ENCODE measurements at places on chromosomes 6 and 20.

DNA sequence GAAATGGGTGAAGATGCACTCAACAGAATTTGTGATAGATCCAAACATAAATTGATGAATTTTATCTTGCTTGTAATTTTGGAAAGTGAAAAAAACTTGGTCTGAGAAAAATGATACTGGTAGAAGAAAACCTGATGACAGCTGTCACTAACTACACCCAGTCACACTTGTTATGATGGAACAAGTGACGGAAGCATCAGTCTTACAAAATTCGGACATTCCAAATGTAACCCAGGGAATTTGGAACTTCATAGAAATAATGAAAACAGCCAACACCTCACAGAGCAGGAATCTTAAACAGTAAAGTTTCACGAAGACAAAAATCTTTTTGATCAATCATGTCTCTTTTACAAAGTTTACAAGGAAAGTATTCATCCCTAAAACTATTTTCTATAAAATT, 123.9 kb downstream of the RIN2 start:
- DNase-seq = no peak

- no peak for DNase-seq
Measured at GRCh38 chr6:127255286-127255685, 11.4 kb upstream of the RNF146 start.

- DNase-seq = peak; percentile 58
Measured at GRCh38 chr6:134882426-134883038, 67.4 kb downstream of the ALDH8A1 start.

DNA sequence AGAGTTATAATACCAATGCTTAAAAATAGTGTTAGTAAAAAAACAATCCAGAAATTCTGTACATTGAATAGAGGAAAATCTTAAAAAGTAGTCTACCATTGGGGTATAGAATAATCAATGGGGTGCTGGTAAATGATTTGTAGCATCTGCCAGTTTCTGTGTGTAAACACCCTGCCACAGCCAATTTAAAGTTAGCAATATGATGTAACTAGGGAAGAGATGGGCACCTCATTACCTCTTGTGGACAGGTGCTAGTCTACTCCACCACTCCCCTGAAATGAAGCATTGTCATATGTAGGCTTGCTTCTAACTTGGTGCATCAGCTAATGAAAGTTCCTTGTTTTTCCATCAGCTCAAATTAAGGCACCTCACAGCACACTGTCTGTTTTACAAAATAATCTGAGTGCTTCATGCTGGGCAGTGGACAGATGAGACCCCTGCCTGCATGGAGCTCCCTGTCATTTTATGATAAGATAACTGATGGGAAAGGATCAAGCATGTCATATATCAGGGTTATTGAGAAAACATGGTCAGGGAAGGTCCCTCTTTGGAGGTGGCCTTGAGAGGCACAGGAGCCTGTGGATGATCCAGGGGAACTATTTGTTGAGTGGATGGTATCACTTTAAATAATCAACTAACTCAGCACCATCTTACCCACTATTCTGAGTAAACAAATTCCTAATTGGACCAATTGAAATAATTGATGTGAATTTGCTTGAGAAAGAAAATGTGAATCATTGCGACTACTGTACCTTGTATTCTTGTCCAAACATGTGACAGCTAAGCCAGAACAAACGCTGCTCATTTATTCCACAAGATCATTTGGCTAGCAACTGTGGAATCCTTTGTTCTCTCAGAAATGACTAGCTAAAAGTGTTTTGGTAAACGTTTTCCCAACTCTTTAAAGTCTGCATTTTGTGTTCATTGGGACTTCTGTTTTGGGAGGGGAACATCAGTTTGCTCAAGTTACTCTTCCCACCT, 45.9 kb upstream of the CSE1L start:
- peak; percentile 70 for DNase-seq

- no peak for DNase-seq
Measured at GRCh38 chr6:140058863-140059262, 684.4 kb upstream of the CITED2 start.

- no peak for DNase-seq
Measured at GRCh38 chr6:56947924-56948323, 7.0 kb upstream of the BEND6 start.

DNA sequence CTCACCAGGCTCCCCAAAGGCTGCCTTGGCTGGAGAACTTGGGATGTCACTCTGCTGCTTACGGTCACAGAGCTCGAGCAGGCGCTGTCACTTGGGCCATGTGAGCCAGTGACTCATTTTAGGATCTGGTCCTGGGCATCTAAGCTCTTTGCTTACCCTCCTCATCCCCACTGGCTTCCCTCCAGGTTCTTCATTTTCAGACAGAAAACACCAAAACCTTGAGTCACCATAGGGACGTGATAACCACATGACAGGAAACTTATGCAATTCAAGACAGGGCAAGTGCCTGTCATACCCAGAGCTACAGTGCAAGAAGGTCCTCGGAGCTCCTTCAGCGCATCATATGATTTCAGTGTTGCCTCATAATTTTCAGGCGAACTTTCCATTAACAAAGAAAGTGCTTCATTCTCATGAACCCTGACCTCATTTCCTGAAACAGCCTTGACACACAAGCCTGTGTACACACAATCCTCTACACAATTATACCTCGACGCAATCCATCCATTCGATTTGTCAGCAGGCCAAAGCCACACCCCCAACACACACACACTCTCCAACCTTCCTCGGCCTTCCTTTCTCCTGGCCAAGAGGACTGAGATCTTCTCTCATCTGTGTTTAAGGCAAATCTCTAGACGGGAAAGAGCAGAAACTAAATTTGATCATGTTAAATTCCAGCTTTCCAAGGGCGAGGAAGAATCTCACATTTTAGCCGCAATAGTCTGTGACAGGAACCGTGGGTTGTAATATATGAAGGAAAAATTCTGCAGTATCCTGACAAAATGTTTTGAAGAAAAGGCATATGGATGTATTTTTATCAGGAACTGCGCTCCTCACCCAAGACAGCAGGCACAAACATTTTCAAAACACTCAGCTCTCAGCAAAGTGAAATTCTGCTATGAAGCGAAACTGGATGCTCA, 25.3 kb downstream of the TBC1D7 start:
- no peak for DNase-seq

DNA sequence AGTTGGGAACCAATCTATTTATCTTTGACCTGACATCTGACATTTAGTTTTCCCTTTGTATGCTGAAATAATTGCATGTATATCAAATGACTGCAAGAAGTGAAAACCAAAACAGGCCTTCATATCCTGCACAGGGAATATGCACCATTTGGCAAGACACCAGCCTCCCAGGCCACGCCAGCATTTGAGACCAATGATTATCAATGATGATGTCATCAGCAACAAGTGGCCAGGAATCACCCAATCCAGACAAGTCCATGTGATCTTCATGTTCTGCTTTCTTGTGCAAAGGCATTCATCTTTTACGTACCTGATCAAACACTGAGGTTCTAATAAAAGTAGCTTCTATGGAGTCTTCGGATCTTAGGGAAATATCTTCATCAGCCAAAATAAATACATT, 107.4 kb upstream of the TENT5A start:
- no peak for DNase-seq

DNA sequence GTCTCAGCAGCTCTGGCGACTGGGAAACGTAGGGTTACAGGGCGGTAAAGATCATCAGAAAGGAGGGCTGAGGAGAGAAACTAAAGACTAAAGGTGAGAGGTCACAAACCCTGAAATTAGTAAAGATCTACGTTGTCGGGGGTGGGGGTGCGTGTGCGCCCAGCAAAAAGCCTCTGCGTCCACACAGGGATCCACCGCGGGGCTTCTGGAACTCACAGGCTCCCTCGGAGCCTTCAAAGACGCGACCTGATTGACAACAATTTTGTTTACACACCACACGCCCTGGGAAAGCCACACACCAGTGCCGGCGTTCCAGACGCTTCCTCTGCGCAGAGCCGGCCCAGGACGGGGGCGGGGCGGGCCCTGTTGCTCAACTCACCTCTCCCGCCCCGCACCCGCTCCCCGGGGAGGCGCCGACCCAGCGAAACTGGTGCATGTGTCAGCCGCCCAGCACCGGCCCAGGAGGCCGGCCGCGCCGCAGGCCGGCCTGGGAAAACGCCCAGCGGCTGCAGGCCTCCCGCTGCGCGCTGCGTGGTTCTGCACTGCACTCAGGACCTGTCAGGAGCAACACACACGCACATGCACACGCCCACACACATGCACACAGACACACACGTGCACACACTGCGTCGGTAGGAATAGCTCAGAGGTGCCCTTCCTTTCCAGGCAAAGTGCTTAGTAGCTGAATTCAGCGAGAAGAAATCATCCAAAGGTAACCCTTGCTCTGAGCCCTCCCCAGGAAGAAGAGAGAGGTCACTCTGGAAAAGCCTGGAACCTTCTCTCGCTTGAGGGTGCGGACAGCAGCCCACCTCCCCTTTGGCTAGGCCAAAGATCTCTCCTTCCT, 57.2 kb upstream of the ARID1B start:
- no peak for DNase-seq

- DNase-seq = peak; percentile 11
Measured at GRCh38 chr6:62150048-62150663, 135.9 kb downstream of the KHDRBS2 start.

- peak; percentile 68 for DNase-seq
Measured at GRCh38 chr20:50848846-50849673, 54.2 kb downstream of the BCAS4 start.

DNA sequence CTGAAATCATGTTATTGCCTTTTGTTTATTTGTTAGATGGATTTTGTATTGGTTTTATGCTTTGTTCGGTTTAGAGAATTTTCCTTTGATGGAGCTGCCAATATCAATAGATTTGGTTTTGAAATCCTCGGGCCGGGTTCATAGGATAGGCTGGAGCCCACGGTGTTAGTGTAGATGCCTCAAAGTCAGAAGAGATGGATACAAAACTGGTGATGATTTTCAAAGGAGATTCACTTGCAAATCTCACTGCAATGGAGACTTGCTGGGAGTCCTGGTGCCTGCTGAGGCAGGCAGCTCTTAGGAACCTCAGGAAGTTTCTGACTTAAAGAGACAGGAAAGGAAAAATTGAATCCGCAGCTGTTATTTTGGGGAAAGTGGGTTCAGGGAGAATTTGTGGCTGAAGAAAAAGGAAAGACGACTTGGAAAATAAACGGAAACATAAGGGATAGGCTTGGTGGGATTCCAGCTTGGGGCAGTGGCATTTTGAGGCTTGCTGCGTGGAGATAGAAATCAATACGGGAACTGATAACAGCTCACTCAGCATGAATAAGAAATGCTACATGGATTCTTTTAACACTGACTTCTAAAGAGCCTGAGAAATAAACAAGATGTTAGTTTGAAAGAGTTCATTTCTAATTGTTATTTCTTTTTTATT, 241.6 kb downstream of the PHACTR1 start:
- DNase-seq = no peak

DNA sequence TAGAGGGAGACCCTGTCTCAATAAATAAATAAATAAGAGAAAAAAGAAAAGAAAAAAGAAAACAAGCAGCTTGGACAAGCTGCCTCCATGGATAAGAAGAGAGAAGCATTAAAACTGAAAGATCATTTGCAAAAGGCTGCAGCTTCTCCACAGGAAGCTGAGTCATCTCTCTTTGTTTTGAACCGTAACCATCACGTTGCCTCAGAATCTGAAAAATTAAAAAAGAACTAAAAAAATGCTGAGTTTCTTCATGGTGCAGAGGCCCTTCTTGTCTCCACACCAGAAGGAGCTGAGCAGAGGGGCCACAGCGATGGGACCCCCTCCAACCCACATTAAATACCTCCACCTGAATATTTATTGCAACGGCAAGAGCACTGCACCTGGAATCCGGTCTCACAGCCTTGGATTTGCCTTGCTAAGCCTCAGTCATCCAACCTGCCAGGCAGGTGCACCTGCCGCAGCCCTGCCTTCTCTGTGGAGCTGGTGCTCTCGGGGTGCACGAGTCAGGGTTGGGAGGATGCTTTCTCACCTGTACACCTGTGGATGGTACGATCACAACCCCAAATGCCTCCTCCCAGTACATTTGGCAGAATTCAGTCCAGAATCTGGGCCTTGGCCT, 28.1 kb downstream of the TOX2 start:
- DNase-seq = peak; percentile 73

- no peak for DNase-seq
Measured at GRCh38 chr6:160883999-160884398, 107.6 kb upstream of the MAP3K4 start.

GRCh38 chr6:83613378-83613777, 95.5 kb downstream of the SNAP91 start:
- no peak for DNase-seq

DNA sequence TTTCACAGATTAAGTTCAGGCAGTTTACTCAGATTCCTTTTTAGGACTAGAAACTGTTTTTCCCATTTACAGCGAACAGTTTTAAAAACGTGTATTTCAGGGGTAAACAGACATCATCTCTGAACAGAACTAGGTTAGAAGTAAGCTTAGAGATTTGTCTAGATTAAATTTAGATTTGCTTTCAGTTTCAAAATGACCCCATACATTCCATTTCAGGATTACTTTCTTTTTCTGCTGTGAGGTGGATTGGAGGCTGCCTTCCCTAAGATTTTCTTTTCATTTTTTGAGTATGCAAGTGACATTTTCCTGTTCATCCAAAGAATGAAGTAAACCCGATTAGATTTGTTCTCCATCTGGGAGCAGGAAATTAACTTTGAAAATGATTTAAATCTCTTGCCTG, 747.2 kb downstream of the KHDRBS2 start:
- DNase-seq = no peak

- DNase-seq = peak; percentile 81
Measured at GRCh38 chr20:20360464-20360863, 7.4 kb upstream of the INSM1 start.

DNA sequence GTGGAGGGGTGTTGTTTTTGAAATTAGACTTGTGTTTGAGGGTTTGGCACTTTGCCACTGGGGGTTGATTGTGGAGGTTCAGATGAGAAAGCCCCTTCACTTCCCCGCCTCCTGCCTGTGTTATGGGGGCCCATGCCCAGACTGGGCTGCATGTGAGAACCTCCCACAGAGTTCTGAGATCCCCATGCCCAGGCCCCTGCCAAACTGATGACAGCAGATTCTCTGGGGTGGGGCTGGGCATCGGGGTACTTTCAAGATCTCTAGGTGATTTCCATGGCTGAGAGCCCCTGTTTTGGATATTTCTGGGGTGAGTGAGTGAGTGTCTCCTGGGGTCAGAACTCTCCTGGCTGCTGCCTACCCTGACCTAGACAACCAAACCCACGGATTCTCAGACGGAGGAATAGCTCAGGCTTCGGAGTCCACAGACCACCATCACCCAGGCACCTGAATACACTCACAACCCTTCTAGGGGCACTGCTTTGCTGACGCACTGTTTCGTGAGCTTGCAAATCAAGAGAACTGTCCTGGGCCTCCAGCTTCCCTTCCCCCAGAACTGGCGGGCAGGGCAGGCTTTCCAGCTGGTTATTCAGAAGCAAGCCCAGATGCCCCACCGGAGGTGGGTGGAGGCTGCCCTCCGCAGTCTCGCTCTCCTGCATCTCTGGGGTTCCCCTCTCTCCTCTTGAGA, 6.3 kb downstream of the BCAS1 start:
- DNase-seq = no peak

- no peak for DNase-seq
Measured at GRCh38 chr20:53611449-53611894, 17.8 kb upstream of the ZNF217 start.

- DNase-seq = no peak
Measured at GRCh38 chr6:169589699-169590257, 112.1 kb downstream of the WDR27 start.

All from NCI-H1417 (cell line).